ENCODE measurements at places on chromosomes 5 and 9.

GRCh38 chr9:136899196-136899595 is 12.9 kb downstream of the TRAF2 start:
- DNase-seq: no peak

- no peak for DNase-seq
Measured at GRCh38 chr5:43000914-43001313, 39.2 kb downstream of the ANXA2R start.

DNA sequence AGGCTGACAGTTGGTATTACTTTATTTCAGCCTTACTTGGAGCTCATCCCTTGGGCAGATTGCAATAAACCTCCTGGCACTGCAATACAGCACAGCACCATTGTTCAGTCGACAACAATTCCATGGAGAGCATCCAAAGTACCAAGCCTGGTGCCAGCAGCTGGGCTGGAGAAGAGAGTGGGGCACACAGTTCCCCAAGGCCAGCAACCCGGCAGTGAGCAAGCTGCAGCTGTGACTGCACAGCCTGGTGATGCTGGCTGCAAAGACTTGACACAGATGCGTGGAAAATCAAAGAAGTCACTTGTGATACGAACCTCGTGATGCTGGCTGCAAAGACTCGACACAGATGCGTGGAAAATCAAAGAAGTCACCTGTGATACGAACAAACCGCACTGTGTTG is 125.4 kb downstream of the ATPSCKMT start:
- no peak for DNase-seq

DNA sequence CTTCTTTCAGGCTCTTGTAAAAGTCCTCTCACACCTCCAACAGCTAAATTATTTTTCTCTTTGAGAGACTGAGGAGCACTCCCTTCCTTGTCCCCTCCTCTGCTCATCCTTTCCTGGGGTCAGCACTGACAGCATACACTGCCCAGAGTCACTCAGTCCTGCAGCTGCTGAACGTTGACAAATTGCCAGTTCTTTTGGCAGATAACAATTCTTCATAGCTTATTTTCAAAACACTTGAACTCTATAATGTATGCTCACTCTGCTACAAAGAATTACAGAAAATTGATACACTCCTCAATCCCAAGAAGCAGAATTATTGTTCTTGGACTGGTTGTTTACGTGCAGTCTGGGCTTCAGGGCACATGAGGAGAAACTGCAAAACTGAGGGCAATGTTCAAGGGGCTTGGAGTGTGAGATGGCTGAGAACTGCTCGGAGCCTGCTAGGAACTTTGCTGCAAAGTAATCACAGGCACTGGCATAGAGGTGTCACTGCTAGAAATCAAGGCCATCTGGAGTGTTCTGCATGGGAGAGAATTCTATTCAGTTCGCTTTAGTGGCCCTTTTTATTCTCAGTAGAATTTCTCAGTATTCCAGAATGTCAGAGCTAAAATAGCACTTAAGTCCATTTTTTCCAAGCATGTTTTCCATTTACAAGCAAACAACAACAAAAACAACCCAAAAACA is 96.4 kb upstream of the SPOCK1 start:
- DNase-seq: no peak

GRCh38 chr5:166356096-166356495 is 1935.3 kb upstream of the WWC1 start:
- no peak for DNase-seq

DNA sequence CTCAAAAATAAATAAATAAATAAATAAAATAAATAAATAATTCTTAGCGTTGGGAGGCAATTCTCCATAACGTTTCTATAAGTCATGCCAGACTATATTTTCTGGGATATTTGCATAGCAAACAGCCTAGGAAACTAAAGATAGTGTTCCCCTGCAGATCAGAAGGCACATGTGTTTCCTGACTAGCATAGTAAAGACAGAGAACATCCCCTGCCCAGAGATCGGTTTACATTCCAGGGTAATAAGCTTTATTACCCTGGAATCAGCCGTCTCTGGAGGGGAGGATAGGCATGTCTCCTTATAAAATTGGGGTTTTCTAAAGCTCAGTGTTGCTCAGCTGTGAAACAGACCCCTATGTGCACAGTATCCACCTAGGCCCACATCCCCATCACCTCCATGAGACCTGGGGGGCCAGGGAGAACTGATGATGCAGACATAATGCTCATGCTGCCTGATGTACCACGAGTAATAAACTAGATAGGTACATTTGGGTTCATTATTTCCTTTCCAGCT is 36.9 kb upstream of the IFNK start:
- DNase-seq: no peak
